SK-N-MC (cell line): ENCODE measurements at places on chromosomes 3 and 15.

- DNase-seq: peak; percentile 26
These were observed 54.3 kb upstream of the SNRPA1 start for GRCh38 chr15:101349047-101349951.

DNA sequence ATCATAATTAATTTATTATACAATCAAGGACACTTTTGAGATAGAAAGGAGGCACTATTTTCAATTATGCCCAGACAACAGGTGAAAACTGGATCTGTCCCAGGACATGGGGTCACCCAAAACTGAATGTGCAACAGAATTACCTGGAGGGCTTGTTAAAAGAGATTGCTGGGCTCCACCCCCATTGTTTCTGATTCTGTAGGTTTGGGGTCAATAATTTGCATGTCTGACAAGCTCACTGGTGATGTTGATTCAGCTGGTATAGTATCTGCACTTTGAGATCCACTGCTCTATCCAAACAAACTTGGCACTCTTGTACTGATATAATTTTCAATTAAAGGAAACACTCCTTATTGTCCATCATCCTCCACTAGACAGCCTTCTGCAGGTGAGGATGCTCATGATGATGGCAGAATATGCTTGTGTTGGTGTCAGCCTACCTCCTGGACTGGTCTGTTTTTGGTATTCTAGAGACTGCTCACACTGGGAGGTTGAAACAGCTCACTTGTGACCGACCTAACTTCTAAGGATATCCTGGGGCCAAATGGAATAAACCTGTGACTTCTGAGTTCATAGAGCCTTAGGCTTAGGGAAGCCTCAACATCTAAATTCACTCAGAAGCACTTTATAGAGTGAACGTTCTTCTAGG, 2.2 kb downstream of the P2RY14 start:
- DNase-seq: no peak

DNA sequence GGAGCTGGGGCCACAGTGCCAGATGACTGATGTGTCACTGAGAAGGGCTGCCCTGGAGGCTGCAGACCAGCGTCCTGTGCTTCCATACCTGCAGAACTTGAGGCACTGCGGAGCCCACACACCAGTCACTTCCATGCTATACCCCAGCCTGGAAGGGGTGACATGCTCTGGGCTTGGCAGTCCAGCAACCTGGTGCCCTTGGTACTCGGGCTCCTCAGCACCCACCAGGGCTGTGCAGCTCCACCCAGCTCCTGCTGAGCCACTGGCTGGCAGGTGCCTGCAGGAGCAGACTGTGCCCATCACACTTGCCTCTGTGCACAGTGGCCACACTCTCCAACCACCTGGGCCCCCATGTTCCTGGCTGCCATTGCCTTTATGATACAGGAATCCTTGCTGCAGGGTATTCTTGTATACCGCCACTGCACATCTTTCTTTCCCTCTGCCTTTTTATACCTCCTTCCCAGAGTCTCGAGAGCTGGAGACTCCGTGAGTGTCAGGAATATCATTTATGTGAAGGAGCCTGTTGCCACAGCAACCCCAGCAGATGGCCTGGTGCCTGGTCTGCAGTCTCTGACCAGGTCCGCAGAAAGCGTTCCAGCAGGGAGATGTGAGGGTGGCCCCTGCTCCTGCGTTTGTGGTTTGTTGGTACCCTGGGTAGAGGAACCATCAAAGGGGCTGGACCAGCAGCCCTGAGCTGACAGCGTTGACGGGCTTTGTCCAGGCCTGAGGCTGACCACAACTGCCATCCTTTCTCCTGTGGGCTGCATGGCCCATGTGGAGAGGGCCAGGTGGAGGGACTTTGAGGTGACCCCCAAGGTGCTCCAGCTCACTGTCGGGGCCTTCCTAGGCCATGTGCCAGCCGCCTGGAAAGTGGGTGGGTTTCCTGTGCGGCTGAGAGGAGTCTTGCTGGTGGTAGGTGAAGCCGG, 93.4 kb upstream of the PLXNA1 start:
- DNase-seq: no peak

DNA sequence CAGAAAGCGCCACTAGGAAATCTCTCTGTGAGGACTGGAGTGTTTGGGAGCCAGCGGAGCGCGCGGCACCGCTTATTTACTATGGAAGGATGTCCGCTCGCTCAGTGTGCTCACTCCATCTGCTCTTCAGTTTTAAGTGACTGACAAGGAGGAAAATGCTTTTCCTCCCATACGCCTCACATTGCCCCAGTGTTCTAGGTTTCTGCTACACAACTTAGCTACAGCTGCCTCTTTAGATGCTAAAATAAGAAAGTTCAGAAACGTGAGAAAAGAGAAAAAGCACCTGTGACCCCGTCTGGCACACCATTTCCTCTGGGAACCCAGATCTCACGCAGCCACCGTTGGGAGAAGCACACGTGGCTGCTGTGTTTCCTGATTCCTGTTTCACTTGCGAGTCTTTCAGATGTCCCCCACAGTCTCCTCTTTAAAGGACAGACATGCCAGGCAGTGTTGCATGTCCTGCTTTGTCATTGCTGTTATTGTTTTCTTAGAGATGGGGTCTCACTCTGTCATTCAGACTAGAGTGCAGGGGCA, 11.7 kb upstream of the MUSTN1 start:
- no peak for DNase-seq

DNA sequence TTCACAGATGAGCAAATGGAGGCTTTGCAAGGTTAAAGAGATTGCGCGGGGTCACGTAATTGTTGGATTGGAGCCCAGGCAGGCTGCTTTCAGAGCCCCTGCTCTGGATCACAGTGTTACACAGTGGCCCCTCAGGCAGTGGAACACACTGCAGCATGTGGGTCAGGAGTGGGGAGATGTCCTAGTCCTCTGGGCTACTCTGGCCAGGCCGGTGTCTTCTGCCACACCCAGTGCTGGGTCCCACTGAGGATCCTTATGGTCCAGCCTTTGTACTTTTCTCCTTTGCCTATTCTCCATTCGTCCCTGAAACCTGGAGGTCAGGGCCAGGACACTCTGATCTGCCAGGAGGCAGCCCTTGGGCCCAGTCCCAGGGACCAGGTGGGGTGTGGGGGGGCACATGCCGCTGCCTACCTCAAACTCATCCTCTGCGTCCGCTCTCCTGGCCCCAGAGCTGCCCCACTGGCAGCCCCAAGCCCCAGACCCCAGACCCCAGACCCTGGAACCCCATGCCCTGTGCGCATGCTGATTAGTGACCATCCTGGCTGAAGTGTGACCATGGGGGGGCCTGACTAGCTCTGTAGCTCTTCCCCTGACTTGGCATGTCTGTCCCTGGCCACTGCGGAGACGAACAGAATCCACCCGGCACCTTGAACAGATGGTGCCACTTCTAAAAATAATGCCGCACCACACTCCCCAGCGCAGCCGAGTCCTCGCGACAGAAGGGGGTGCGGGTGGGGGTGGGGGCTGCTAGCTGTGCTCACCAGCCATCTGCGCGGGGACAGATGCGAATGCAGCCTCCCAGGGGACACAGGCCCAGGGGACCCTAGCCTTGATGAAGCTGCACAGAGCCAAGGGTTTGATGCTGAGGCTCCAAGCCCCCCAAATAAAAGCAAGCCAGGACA, 41.6 kb downstream of the ATP2B2 start:
- DNase-seq: no peak

- DNase-seq: no peak
These were observed 452 bp downstream of the DCP1A start for GRCh38 chr3:53346922-53347260.

DNA sequence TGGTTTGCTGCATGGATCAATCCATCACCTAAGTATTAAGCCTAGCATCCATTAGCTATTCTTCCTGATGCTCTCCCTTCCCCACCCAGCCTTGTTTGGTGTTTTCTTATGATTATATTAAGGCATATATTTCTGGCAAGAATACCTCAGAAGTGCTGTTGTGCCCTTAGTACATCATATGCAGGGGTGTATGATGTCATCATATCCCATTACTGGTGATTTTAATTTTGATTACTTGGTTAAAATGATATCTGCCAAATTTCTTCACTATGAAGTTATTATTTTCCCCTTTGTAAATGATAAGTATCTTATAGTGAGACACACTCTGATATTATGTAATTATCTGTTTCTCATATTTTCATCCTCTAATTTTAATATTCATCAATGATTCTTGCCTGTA, 15.4 kb downstream of the SLC22A14 start:
- no peak for DNase-seq

GRCh38 chr3:159953325-159954085, 35.1 kb upstream of the IL12A start:
- DNase-seq: no peak

DNA sequence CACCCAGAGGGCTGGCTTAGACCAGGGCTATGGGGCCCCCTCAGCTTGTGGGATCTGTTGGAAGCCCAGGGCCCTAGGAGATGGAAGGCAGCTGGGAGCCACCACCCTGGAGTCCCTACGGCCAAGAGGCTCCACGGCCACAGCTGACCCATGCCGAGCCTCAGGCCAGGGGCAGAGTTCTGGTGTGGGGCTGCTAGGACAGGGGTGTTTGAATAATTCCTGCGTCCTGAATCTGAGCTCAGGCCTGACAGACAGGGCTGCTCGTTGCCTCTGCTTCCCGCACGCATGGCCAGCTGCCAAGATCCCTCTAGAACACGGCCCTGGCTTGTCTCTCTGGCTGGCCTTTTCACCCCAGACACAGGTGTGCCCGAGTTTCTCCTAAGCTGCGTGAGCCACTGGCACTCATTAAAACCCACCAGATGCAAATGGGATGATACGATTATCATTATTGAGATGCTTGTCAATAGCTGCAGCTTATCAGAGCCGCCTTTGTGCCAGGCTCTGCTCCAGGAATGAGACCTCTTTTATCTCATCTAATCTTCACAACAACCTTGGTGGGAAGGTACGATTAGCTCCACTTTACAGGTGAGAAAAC, 70.2 kb downstream of the EFCAB12 start:
- no peak for DNase-seq

DNA sequence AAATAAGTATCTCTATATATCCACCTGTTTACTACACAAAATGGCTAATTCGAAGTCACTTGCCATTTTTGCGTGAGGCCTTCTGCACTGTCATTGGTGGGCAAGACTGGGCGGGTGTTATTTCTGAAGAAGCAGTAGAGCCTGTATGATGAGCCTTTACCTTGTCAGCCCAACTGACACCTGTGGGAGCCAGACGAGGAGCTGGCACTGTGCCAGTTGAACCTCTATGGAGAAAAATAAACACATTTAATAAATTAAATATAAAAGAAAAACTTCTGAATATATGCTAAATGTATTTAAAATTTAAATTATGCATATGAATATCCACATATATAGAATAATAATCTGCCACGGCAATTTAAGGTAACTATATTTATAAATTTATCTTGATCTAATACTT, 109.9 kb downstream of the SCAPER start:
- DNase-seq: no peak

DNA sequence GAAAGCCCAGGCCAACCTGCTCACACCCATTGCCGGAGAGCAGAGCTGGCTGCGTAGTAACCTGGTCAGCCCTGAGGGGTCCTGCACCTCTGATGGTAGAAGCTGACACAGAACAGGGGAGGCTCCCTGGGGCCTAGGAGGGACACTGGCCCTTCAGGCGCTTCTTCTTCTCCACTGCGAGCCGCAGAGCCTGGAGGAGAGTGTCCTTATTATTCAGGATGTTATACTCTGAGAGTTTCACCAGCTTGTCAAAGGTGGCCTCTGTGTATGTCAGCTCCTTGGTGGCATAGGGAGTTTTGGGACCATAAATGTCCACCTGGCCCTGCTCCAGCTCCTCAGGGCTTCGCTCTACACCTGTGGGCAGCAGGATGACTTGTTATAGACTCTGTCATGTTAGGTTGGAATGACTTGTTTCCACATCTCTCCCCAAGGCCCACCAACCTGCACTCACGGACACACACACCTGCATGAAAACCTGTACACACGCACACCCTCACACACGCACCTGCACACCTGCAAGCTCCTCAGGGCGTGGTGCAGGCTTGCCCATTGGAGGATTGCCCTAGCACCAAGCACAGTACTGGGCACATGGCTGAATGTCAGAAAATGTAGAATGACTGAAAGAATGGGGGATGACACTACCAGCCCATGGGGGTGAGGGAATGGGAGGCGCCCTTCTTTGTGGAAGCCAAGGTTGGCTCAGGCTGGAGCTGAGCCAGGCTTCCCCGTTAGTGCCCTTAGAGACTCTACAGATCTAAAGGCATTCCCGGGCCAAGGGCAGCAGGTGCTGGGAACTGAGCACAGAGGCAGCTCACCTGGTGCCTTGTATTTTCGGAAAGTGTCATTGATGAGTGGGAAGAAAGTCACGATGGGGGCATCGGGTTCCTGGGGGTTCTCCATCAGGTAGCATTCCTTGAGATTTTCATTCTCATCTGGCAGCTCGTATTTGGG, 11.5 kb upstream of the EHD4 start:
- no peak for DNase-seq

DNA sequence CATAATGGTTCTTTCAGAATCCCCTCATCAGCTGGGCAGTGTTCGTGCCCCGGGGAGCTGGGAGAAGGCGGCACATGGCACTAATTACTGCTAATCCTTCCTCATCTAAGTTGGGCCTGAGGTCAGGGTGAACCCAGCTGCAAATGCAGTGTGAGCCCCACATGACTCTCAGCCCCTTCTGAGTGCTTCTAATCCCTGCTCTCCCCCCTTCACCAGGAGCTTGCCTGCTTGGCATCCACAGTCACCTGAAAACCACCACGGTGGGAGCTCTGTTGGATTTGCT, 455 bp upstream of the TRPM1 start:
- DNase-seq: no peak

DNA sequence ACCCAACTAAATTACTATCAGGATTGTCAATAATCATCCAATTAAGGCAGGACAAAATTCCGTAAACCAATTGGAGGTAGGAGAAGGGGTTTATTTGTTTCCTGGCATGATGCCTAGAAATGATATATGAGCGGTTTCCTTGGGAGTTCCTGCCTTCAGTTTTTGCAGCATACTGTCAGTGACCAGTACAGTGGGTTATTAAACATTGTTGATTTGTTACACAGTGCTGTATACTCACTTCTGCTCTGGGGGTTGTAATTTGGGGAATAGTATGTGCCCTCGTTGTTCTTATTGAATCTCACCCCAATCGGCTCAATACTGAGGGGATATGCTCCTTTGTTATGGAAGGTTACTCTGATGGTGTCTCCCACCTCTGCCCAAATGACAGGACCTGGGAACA, 22.2 kb downstream of the CP start:
- DNase-seq: no peak

GRCh38 chr3:71579935-71580406, 3.6 kb downstream of the FOXP1 start:
- DNase-seq: no peak

- DNase-seq: no peak
These were observed 36.1 kb upstream of the MTMR14 start for GRCh38 chr3:9613056-9613748.

- DNase-seq: no peak
These were observed 13.0 kb upstream of the ALDH1A3 start for GRCh38 chr15:100866386-100867330.

- no peak for DNase-seq
These were observed 420.3 kb upstream of the CFAP20DC start for GRCh38 chr3:59469948-59470723.
